Smooth muscle cell of the umbilical artery (primary cell): ENCODE measurements at places on chromosomes 16 and 17. TPM values are rescaled to one million over a fixed set of nuclear protein-coding genes. Genes with fewer than 3 reads are reported as not detected.

Gene KRT28
- total RNA-seq, result not detected in 2 replicates

Gene ZNF423
- total RNA-seq, result under 0.01 and 0.09 TPM in 2 replicates

Gene CCDC154
- 0.30 and 0.32 TPM in 2 replicates for total RNA-seq

Gene IL32
- total RNA-seq, result 12.5 and 23.7 TPM in 2 replicates

Gene ABCC3
- total RNA-seq, result 5.6 and 9.1 TPM in 2 replicates
